SIG-M5 (cell line): ENCODE measurements at places on chromosomes 11 and 22.

DNA sequence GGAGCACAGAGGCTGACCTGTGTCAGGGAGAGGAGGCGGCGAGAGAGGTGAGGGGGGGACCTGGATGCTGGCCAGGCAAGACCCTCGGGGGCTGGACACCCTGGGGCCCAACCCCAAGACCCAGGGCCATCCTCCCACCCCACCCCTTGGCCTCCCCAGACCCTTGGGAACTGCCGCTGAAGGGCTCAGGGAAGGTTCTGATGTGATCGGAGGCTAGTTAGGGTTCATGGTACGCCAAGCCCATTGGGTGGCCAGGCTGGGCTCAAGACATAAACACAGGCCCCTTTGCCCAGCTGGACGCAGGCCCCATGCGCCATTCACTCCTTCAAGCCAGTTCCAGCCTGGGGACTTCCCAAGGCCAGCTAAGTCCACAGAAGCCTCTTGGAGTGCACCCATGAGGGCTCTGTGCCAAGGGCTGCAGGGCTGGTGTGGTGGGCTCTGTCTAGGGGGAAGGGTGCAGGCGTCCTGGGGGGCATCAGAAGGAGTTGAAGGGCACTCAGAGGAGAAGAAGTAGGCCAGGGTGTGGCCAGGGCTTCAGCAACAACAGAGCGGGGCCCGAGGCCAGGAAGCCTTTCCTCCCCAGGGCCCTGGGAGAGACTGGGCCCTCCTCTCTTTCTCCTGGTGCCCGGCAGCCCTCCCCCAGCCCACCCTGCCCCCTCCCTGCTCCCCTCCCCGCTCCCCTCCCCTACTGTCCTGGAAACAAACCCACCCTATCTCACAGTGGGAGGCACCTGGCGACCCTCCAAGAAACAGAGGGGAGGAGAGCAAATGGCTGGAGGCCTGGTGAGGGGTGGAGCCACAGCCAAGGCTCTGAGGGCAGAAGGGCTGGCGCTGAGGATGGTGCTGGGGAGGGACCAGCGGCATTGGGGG, 12.9 kb downstream of the TSPAN32 start:
- no peak for DNase-seq

GRCh38 chr11:96254854-96255253, 88.1 kb downstream of the MAML2 start:
- no peak for DNase-seq

DNA sequence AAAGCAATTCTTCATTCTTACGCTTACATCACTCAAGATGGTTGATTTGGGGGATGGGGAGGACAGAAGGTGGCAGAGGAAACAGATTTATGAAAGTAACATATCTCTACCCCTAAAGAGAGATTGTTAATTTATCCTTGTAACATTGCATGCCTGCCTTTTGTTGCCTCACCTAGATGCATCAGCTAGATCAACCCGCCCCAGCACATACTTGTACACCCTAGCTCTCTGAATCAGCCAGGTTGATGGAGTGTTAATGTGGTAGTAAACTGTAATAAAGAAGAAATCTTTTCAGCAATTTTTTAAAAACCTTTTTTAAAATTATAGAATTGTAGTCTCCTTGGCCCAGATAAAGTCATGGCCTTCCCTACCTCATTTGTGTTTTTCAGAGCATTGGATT, 51.5 kb downstream of the EXT2 start:
- no peak for DNase-seq

- no peak for DNase-seq
These were observed 35.0 kb upstream of the CACNG2 start for GRCh38 chr22:36738416-36739020.

- no peak for DNase-seq
These were observed 8.0 kb downstream of the SPTBN2 start for GRCh38 chr11:66720899-66721470.

DNA sequence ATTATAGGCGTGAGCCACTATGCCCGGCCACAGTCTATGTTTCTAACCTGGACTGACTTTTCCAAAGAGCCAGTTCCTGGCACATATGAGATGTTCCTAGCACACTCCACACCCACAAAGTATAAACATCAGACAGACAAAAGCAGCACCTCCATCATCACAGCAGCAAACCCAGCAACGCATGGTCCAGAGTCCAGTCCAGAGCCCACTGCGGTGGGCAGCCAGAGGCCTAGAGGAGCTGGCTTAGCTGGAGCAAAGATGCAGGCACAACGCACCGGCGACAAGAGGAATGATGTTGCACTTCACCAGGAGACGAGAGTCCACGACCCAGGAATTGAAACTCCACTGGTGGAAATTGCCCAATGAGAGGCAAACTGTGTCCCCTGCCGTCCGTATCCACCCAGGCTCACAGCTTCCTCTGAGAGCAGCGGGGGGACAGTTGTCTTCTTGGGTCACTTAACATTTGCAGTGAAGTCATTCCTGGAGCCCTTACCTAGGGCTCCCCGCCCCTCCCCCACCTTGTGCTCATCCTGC, 36.6 kb downstream of the RPS6KA4 start:
- no peak for DNase-seq

DNA sequence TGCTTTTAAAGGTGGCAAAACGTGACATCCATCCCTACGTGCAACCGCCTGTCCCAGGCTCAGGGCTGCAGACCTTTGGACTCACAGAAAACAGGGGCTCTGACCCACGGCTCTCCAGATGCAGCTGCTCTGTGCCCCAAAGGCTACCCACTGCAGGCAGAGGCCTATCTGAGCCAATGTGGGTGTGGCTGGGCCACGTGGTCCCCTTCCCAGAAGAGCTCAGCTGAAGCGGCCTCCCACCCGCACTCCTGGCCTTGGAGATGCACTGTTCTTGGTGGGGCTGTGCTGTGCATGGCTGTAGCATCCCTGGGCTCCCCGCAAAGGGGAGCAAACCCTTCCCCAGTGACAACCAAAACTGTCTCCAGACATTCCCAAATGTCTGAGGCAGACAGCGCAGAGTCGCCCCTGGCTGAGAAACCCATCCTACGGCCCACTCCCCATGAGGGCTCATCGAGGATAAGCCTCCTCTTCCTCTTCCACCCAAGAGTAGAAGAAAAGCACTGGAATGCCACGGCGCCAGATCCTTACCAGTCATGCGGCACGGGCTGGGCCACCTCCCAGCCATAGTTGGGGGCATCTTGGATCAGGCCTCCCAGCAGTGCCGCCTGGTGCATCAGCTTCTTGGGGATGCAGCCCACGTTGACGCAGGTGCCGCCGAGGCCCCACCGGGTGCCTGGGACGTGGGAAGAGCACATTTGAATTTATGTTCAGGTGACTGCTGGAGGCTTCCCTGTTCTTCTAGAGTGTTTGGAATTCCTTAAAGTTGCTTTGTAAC, 23.1 kb upstream of the COMT start:
- no peak for DNase-seq

DNA sequence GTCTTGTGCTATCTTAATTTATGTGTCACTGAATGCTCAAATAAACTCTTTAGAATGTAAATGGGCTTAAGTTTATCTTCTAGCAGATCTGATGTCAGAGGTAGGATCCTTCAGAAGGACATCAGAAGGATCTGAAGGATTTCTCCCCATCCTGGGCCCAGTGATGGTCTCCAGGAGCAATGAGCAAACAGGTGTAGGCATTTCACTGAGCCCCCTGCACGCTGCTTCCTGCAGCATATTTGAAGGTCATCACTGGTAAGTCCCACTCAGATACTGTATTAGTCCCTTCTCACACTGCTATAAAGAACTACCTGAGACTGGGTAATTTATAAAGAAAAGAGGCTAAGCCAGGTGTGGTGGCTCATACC, 4.5 kb downstream of the GSTP1 start:
- DNase-seq, result no peak
